ENCODE measurements at places on chromosomes 11 and 22.

GRCh38 chr11:71172680-71173079, 79.7 kb downstream of the SHANK2 start:
- DNase-seq, result no peak

DNA sequence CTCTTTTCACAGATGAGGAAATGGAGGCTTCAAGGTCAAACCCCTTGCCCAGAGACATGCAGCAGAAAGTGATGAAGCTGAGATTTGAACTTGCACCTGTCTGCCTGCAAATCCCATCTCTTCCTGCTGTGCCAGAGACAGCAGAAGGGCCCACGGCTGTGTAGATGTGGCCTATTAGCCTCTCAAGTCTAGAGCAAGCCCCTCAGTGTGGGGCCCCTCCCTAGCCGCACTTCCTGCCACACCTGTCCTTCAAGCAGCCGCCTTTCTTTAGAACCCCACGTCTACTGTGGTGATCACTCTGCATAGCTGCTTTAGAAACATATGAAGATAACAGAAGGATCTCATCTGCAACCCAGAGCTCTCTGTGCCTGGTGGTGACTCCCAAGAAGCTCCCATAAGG, 41.2 kb upstream of the JAM3 start:
- peak; percentile 34 for DNase-seq

DNA sequence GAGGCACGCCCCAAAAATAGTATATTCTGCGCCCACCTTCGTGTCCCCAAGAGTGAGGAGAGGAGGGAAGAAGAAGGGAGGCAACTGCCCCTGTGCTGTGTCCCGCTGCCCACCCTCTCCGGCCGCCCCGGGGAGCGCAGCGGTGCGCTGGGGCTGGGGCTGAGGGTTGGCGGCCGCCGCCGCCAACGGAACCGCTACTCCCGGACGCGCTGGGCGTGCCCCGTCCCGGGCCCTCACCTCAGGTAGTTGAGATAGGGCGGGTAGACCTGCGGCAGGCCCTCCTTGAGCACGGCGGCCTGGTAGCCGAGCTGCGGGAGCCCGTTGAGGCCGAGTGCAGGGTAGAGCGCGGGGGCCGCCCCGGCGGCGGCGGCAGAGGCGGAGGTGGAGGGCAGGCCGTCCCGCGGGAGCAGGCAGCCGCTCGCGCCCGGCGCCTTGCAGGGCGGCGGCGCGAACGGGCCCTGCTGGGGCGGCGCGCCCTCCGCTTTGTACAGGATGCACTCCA, 2.4 kb downstream of the PGR start:
- no peak for DNase-seq

DNA sequence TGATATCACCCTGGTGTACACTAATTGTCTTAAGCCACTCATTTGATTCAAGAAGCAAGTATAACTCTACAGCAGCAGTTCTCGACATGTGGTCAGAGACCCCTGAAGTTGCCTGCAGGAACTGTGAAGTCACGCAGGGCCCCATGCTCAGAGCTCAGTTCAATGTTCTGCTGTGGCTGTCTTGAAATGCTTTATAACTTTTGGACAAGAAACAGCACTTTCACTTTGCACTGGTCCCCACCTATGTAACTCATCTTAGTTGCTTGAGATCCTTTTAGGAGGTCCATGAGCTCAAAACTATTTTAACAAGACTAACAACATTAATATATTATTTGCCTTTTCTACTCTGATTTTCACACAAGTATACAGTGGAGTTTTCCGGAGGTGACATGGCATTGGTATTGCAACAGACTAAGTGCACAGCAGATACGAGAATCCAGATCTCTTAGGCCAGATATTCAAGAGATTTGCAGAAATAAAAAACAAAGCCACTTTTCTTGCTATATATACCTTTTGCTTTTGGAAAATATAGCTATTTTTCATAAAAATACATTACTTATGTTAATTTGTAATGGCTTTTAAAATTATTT, 64.8 kb downstream of the PRR5L start:
- DNase-seq, result no peak

DNA sequence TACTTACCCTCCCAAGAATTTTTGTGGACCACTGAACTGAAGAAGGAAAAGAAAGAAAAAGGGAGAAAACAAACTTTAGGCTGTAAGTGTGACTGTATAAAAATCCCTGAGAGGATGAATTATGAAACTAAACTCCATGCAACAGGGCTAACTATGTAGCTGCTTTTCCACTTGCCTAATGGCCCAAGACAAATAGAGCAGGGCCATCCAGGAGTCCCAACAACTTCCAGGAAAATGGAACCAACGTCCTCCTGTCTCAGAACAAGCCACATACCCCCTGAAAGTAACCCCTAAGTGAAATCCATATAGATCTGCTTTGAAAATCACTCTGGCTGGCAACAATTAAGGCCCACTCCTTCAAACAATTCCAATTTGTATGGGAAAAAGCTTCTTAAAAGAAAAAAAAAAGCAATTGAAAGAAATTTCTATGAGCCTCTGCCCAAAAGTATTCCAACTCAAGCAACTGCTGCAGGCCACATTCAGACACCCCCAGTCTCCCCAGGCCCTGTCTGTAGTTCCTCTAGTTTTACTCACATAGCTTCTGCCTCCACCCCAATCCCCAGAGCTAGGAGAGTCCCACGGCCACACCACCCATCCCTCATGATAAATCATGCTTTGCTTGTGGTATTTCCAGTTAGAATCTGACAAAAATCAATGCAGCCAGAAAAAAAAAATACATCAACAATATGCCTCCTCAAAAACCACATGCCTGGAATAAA, 12.7 kb downstream of the RBFOX2 start:
- no peak for DNase-seq

- DNase-seq, result no peak
These were observed 93.8 kb upstream of the BLID start for GRCh38 chr11:122209619-122210366.

DNA sequence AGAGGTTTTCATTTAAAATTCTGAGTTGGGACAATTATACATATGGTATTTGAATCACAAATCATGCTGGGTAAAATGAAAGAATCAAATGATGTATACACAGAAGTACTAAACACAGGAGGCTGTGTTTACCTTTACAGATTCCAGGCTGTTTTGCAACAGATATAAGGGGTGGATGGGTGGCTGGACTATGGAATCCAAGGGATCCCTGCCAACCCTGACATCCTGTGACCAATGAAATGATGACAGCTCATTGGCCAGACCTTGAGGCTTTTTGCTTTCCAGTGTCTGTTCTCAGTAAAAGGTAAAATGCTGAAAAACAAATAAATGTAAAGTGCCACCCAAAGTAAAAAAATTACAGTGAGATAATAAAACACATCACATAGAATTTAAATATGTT, 3.3 kb upstream of the DDI1 start:
- DNase-seq, result no peak

GRCh38 chr11:103924166-103925013, 112.0 kb upstream of the DDI1 start:
- DNase-seq, result no peak

DNA sequence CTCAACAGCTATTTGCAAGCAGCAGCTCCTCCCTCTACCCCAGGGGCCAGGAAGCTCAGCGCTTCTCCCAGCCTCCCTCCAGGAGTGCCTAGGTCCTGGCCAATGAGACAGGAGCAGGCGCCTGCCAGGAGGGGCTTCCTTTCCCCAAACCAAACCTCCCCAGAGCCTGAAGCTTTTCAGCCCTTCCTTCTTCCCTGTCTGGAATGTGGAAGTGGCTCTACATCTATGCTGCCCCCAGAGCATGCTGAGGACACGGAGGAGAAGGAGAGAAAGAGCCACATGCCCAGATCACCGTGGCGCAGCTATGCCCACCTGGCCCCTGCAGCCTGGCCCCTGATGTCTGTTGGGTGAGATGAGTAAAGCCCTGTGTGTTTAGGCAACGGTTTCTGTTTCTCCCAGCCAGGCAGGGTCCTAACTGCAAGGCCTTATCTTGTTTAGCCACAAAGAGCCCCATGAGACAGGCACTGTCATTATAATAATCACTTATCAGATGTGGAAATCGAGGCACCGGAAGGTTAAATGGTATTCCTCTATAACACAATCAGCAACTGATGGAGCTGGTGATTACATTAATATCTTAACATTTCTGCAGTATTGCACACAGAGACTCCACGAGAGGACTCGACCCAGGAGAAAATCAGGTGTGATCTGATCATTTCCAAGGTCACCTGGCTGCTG, 315.8 kb downstream of the CTTN start:
- DNase-seq, result no peak

DNA sequence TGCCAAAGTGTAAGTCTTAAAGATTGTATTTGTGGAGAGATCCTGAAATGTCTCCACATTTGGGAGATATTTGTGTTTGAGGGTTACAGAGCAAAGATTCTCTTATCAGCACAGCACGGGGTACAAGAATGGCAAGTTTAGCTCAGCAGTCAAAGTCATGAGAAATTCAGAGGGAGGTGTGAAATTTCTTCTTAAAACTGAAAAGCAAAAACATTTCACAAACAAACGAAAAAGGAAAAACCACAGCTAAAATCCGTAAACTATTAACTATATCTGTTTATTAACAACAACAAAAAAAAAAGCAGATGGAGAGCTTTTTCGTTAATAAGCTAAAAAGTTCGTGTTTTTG, 40.9 kb upstream of the ETS1 start:
- no peak for DNase-seq

GRCh38 chr11:113796663-113797259, 17.2 kb downstream of the CLDN25 start:
- DNase-seq, result no peak

DNA sequence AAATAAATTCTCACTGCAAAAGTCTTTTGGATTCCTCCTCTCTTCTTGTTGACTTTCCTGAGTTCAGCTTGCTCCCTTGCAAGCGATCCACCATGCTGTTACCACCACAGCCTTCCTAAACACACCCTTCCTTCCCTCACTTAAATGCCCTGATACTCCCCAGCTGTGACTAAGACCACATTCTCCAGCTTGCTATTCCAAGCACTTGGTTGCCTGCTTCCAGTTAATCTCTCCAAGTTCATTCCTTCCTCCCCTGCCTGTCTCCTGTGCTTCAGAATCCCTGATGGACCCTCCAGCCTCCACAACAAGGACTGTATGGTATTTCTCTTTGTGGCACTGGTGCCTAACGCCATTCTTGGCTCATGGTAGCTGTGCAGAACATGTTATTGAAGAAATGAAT, 603.9 kb upstream of the CADM1 start:
- no peak for DNase-seq

DNA sequence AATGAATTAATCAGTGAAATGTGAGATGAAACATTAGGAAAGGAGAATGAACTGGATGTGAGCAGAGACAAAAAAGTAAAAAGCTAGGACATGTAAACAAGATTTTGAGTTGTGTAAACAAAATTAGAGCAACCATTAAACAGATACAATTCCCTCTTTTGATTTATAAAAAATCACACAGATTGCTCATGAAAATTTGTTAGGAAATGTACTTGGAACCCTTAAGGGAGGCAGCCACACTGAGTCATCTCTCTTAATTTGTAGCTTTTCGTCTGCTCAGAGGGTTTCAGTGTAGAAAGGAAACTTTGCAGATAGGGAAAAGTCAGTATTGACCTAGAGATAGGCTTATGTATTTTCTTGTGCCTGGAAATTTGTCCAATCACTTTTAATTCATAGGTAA, 49.6 kb upstream of the ME3 start:
- no peak for DNase-seq

- DNase-seq, result no peak
These were observed 123.9 kb downstream of the PAX6 start for GRCh38 chr11:31687256-31687655.

GRCh38 chr11:116918925-116919655, 81.7 kb upstream of the APOA1 start:
- DNase-seq, result no peak

- DNase-seq, result no peak
These were observed 906.3 kb downstream of the DLG2 start for GRCh38 chr11:84720706-84721402.

GRCh38 chr22:46449116-46449691, 88.2 kb downstream of the CELSR1 start:
- no peak for DNase-seq

Data from stimulated activated CD8-positive, alpha-beta memory T cell treated with anti-CD3 and anti-CD28 coated beads, Interleukin-4, amount 100 ng/mL, for 1 hour (primary cell).